M059J (cell line): ENCODE measurements at places on chromosomes 2 and 18.

GRCh38 chr18:36533446-36534153, 236.1 kb downstream of the FHOD3 start:
- DNase-seq: no peak

DNA sequence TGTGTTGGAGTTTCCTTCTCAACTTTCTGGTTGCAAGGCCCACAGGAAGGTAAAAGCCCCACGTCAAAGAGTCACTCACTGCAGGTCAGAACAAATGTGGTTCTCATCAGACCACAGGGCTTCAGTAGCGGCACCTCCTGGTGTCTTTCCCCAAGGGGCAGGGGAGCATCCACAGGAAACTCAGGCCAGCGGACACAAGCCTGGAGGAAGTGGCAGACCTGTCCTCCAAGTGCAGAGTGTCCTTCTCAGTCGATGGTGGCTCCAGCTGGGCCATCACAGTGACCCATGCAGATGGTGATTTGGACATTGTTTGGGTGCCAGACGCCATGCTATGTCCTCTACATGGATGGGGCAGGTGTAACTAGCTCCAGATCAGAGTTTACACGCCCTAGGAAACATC, 84.9 kb downstream of the ACKR3 start:
- no peak for DNase-seq

GRCh38 chr18:9366126-9366714, 31.6 kb downstream of the TWSG1 start:
- DNase-seq: peak; percentile 6

GRCh38 chr2:32680942-32681341, 53.1 kb downstream of the TTC27 start:
- peak; percentile 2 for DNase-seq

DNA sequence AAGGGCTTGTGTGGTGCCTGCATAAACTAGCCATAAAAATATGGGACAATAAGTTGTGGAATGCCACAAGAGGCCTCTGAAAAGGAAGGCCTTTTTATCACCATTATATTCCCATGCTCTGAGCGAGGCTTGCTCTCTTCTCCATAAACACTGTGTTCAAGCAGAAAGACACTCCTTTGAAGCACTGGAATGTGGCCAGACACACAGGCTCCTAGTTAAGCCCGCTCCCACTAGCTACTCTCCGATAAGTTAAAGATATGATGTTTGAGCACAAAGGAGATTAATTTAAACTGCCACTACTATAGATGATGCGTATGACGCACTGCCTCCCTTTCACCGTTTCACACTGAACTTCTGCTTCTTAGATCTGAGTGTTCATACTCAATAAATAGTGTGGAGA, 188.7 kb upstream of the TWIST2 start:
- no peak for DNase-seq

GRCh38 chr18:44848644-44849335, 168.1 kb downstream of the SETBP1 start:
- no peak for DNase-seq

- no peak for DNase-seq
Measured at GRCh38 chr2:232484628-232485347, 2.8 kb downstream of the ECEL1 start.

GRCh38 chr2:198749364-198749763, 708.4 kb downstream of the SATB2 start:
- no peak for DNase-seq

GRCh38 chr2:220046507-220046906, 419.1 kb downstream of the SLC4A3 start:
- no peak for DNase-seq

GRCh38 chr2:24247592-24247991, 72.7 kb downstream of the FAM228A start:
- no peak for DNase-seq

GRCh38 chr2:25618676-25619075, 54.7 kb downstream of the DTNB start:
- peak; percentile 80 for DNase-seq

- DNase-seq: no peak
Measured at GRCh38 chr2:217177720-217178119, 317.9 kb upstream of the TNP1 start.

DNA sequence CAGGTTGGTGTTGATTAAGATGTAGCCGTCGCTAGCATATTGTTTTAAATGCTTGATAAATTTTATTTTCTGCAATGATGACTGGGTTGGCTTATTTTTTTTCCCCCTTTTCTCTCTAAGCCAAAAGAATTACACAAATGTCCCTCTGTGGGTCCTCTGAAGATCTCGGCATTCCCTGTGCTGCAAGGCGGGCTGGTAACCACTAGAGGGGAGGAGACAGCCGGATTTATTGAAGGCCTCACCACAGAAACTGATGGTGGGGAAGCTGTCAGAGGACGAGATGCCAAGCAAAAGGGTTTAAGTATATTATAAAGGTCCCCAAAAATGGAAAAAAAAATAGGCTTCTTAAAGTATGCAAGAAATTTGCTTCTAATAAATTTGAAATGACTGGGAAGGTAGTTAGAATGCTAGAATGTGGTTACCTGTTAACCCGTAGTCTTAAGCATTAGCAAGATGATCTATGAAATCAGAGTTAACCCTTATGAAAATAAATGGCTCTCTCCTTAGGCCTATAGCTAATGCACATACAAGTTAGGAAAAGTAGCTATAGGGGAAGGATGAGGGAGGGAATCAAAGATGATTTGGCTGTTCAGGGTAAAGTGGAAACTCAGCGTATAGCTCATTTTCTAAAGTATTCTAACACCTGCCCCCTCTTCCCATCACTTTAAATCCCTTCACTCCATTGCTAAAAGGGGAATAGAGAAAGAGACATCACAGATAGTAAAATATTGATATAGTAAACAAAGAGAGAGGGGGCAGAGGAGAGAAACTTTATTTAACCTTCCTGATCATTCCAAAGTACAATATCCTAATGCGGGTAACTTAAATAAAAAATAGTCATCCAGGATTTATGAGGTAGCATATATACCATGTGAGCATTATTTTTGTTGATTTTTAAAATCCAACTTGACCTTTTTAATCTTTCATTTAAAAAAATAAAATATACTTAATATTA, 894.5 kb upstream of the POU3F3 start:
- DNase-seq: peak; percentile 1

DNA sequence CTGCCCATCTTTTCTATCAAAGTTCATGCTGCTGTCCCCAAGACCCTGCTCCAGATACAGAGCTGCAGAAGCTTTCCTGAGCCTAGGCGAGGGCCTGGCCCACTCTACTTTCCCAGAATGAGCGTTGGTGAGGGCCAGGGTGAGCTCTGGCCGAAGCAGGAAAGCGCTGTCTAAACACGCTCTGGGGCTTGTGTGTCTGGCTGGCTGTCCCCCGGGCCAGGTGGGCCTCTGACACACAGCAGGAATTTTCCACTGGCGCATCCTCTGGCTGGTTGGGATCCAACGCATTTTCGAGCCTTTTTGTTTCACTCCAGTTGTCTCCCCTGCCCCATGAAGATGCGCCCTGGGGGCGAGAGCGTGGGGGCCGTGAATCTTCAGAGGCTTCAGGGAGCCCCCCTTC, 17.8 kb upstream of the KCNK3 start:
- DNase-seq: no peak

- no peak for DNase-seq
Measured at GRCh38 chr18:48597110-48597509, 58.3 kb downstream of the CTIF start.

DNA sequence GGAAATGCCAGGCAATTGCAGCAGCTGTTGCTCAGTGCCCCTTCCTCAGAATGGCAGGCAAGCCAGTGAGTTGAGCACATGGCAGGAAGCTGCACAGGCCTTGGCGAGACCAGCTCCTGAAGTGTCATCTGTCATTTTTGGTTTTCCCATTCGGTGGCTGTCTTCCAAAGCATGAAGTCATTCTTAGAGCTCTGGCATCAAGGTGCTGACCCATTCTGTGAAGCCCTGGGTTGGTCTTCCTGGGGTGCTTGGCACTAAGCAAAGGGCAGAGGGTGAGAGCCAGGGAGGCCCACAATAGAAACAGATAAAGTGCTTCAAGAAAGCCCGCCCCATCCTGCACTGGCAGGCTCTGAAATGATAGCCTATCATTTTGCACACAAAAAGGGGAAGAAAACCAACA, 150.5 kb downstream of the VAPA start:
- no peak for DNase-seq
